ENCODE measurements at places on chromosomes 6 and 20.

DNA sequence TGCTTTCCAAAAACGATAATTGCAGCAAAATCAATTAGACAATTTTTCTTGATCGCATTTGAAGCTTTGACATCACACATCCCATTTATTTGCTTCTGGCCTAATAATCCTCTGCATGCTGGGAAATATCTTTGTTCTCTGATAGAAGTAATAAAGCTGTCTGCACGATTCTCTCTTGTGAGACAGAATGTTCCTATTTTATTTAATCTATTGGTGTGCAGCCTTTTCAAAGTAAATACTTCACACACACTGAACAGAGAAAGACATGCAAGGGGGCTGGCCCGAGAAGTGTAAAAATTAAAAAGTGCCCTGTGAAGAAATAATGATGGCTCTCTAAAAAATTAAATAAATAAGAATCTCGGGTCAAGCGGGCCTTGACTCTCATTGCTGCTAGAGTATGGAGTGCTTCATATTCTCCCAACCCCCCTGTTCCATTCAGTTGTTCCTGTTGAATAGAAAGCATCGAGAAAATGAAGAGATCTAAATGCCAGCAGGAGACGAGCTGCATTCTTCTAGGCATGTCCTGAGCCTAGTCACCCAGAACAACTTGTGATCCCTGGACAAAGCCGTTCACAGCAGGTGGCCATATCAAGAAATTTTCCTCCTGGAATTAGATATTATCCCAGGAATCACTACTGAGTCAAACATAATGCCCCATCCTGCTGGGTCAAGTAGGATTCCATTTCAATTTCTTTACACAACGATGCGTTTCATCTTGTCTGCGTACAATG, 625.9 kb upstream of the EPHA7 start:
- no peak for DNase-seq

GRCh38 chr20:46023999-46024398, 5.0 kb upstream of the SLC12A5 start:
- no peak for DNase-seq

- no peak for DNase-seq
Observed at GRCh38 chr6:42758756-42759430, 13.0 kb upstream of the TBCC start.

DNA sequence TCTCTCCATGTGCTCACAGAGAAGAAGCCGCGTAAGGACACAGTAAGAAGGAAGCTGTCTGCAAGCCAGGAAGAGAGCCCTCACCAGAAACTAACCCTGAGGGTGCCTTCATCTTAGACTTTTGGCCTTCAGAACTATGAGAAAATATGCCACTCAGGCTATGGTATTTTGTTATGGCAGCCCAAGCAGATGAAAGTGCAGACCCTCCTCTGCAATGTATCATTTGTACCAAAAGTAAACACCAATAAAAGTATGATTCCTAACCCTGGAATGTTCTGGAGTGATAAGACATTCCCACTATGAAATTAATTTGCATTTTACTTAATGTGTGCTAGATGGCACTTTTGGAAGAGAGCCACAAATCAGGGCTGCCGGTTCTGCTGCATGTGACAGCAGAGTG, 594.3 kb downstream of the UTRN start:
- no peak for DNase-seq

GRCh38 chr6:148414836-148415235, 72.2 kb downstream of the SASH1 start:
- no peak for DNase-seq

DNA sequence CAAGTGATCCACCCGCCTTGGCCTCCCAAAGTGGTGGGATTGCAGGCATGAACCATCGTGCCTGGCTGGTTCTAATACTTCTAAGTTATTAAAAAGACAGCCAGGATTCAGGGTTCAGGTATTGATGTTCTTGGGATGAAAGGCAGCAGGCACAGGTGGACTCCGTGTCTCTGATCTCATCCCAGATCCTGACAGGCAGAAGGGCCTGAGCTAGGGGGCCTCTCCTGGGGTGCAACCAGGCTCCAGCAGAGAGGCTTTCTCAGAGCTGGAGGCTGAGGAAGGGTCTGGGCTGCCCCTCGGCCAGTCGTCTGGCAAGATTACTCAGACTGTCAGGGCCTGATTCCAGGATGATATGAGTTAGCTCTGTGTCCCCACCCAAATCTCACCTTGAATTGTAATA, 106.3 kb downstream of the SCML4 start:
- DNase-seq: no peak

DNA sequence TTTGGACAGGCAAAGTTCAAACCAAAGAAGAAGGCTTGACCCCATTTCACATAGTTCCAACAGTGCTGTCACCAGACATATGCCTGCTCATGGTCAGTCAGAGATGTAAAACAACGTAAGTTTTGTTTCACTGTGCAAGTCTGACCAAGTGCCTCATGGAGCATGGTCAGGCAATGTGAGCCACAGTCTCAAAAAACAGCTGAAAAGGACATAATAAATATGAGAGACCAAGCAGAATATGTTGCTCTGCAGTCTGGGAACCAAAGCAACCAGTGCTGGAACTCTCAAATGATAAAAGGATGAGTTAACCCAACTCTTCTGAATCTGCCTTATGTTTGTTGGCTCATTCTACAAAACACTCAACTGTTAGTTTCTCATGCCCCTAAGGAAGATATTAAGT, 39.9 kb upstream of the DST start:
- DNase-seq: no peak

DNA sequence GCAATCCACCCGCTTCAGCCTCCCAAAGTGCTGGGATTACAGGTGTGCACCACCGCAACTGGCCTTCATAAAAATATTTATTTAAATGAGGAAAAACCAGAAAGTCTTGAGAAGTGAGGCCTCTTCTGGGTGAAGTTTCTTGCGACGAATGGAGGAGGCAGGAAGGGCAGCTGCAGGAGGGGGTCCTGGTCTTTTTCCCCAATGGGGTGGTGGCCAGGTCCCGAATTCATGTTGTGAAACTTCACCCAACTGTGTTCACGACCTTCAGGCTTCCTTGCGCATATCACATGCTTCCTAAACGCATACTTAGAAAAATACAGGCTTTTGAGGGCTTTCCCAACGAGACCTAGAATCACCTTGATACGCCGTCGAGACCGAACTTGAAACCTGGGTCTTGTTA, 145.1 kb downstream of the CDH4 start:
- DNase-seq: no peak

All from activated T-cell treated with anti-CD3 and anti-CD28 coated beads for 24 hours (primary cell).